ENCODE measurements at places on chromosomes 7 and 10.
A peak's percentile ranks its signal among the peaks of the same experiment; 100 is the strongest.

DNA sequence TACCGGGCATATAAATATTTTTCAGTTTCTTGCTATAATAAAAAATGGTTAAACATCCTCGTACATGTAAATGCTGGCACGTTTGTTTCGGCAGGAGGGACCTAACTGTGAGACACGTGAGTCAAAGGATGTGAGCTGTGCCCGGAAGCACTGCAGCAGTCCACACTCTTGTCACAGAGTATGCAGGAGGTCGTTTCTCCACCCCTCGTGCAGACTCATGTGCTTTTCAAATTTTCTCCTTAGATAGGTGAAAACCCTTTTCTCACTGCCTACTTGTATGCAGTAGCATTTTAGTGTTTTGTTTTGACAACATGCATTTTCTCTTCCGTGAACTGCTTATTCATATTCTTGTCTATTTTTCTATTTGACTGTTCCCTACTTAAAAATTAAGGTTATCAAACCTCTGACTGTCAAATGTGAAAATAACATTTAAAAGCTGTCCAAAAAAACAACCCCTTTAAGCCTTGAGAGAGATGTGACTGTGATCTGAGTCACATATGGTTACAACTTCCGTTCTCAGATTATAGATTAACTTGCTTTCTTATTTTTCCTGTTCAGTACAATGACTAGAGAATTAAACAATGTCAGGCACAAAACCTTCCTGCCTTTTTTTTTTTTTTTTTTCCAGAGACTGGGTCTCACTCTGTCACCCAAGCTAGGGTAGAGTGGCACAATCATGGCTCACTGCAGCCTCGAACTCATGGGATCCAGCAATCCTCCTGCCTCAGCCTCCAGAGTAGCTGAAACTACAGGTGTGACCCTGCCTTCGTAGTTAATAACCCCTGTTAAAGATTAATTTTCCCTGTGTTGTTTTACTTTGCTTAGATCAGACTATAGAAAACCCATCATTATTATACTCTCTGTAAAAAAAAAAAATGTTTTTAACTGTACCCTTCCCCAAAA lies 45.1 kb downstream of the DPY19L1 start:
- DNase-seq: no peak

DNA sequence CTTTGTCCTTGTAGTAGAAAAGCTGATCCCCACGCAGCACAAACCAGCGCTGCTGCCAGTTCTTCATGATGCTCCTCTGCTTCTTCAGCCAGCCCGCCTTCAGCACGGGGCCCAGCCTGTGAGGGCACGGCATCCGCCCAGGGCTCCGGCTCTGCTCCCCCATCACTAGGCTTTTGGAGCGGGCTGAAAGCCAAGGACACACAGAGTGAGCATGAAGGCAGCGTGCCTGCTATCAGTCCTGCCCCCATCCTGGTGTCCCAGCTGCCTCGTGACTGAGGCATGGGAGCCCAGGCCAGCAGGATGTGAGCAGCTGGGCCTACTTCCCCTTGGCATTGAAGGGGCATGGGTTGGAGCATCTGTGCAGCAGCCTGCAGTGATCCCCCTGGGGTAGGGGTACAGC lies 21.9 kb downstream of the ARHGAP22 start:
- DNase-seq: no peak

- no peak for DNase-seq
Observed at GRCh38 chr10:132808383-132809231, 22.7 kb upstream of the NKX6-2 start.

- peak; percentile 45 for DNase-seq
Observed at GRCh38 chr7:142385491-142386340, 127.9 kb upstream of the PRSS58 start.

- no peak for DNase-seq
Observed at GRCh38 chr10:78516236-78516635, 482.6 kb downstream of the RPS24 start.

- DNase-seq: no peak
Observed at GRCh38 chr7:50660040-50660829, 95.0 kb upstream of the DDC start.

DNA sequence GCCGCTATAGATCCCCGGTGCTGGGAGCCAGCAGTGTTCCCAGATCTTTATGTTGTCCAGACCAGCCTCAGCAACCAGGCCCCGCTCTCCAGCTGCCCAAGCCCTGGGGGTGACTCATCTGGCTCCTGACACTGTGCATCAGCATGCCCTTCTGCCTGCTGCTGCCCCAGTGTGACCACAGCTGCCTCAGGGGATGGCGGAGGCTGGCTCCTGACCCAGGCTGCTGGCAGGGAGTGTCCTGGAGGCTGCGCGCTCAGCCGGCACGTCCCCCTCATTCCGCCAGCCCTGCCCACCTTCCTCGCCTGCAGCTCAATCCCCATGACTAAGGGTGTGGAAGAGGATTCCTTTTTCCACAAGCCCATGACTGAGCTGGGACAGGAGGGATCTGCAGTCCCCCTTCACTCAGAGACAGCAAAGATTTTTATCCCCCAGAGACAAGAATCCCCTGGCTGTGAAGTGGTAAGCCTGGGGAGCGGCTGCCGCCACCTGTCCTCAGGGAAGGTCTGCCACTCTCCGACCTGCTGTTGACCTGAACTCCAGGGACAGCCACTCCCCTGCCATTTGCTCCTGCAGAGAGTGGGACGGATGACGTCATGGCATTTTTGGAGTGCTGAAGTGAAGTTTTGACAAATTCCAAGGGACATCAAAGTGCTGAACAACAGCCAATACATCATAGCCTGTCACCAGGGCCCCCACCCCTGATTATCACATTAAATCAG lies 182.8 kb upstream of the BMPER start:
- no peak for DNase-seq

- no peak for DNase-seq
Observed at GRCh38 chr10:104403636-104404035, 50.0 kb downstream of the CFAP58 start.
